ENCODE measurements at places on chromosomes 6 and 20. TPM values are rescaled to one million over a fixed set of nuclear protein-coding genes. Genes with fewer than 3 reads are reported as not detected.
A peak's percentile ranks its signal among the peaks of the same experiment; 100 is the strongest.

OSTM1 gene
- 12.6 TPM for total RNA-seq

GJA1 gene
- total RNA-seq: 90.5 TPM

NOTCH4 gene
- 13.2 TPM for total RNA-seq

NRSN1 gene
- total RNA-seq: not detected

HCRTR2 gene
- not detected for total RNA-seq

SGK2 gene
- not detected for total RNA-seq

DNA sequence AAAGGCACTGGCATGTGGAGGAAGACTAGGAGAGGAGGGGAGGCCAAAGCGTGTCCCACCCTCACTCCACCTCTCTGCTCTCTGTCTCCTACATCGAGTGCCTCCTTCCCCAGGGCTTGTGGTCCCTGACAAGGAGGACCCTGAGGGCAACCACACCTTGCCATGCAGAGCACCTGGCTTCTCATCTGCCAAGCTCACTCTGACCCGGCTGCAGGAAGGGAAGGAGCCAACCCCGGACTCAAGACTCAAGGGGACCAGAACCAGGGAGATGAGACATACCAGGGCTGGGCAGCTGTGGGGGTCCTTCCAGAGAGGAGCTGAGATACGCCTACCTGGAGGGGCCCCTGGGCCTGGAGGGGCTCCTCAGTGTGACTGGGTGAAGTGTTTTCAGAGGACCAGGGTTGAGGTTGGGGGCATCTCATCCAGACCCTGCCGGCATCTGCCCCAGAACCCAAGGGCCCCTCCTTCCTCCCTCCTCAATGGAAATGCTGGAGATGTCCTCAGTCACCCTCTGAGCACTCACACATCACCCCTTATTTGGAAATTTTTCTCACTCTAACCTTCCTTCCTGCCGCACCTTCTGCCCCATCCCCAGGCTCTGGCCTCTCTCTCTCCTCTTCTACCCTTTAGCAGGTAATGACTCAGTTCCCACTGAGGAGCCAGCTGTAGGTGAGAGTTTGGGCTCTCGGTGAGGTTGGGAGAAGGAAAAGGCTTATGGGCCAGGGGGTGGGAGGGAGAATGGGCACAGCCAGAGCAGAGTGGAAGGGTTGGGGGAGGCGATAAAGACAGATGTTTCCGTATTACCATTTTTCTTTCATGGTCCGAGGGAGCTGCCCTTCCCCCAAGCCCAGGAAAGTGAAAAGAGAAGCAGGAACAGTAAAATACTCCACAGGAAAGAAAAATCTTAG lies 32.0 kb upstream of the POU5F1 start:
- H3K27ac ChIP-seq: peak overlapping the region; percentile 68
- DNase-seq: no peak
- no peak overlapping the region for H3K4me3 ChIP-seq
- peaks cover 9% of the 10 kb centered on the region for H3K27me3 ChIP-seq

DNA sequence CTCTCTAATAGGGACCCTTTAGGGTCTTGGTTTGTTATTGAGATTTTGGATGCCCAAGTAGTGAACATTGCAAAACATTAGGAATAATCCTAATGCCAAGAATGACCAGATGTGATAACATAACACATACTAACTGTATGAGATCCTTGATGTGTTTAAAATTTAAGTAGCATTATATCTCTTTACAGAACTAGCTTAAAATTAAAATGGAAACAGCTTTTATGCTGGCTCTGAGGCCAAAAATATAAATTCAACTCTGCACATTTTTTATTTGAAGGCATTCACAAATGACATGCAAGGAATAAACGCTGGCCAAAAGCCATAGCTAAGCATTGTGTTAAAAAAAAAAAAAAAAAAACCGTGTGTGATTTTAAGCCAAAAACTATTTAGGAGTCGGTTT lies 47.7 kb upstream of the TCF21 start:
- no peak for DNase-seq
- H3K4me3 ChIP-seq: no peak overlapping the region
- no peaks in the 10 kb centered on the region for H3K27me3 ChIP-seq
- no peaks in the 10 kb centered on the region for H3K36me3 ChIP-seq

DNA sequence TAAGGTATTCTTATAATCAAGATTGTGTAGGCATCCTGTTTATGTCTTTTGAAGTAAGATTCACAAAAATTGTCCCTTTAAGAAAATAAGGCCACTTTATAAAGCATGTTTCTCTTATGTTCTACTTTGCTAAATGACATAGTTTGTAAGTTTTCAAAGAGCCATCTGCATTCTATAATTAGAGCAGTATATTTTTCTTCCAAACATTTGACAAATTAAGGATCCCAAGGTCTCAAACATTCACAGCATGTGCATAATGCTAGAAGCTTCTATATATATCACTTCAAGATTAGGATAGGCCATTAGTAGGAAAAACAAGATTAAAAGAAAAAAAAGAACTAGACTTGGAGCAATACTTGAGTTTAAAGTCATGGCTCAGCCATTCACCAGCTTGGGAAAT lies 55.9 kb upstream of the DOK5 start:
- no peak overlapping the region for H3K27ac ChIP-seq
- no peaks in the 10 kb centered on the region for H3K27me3 ChIP-seq
- no peak overlapping the region for H3K4me3 ChIP-seq
- no peaks in the 10 kb centered on the region for H3K36me3 ChIP-seq

GRCh38 chr6:92050216-92050615 lies 1369.1 kb downstream of the EPHA7 start:
- no peaks in the 10 kb centered on the region for H3K4me1 ChIP-seq
- no peak for DNase-seq
- no peak overlapping the region for H3K4me3 ChIP-seq
- H3K36me3 ChIP-seq: no peaks in the 10 kb centered on the region

- peaks cover 40% of the 10 kb centered on the region for H3K36me3 ChIP-seq
- no peaks in the 10 kb centered on the region for H3K27me3 ChIP-seq
- no peak for DNase-seq
- H3K4me3 ChIP-seq: no peak overlapping the region
- no peaks in the 10 kb centered on the region for H3K4me1 ChIP-seq
These were observed 187.6 kb downstream of the DTNBP1 start for GRCh38 chr6:15475261-15475660.

GRCh38 chr20:375265-375889 lies 5.2 kb upstream of the TRIB3 start:
- no peaks in the 10 kb centered on the region for H3K36me3 ChIP-seq
- H3K27me3 ChIP-seq: no peaks in the 10 kb centered on the region
- no peak for DNase-seq
- no peak overlapping the region for H3K27ac ChIP-seq
- H3K4me1 ChIP-seq: peaks cover 20% of the 10 kb centered on the region
- no peak overlapping the region for H3K4me3 ChIP-seq

- DNase-seq: no peak
- peak overlapping the region; percentile 48 for H3K27ac ChIP-seq
- no peaks in the 10 kb centered on the region for H3K27me3 ChIP-seq
- H3K36me3 ChIP-seq: peaks cover 8% of the 10 kb centered on the region
- no peak overlapping the region for H3K4me3 ChIP-seq
- peaks cover 6% of the 10 kb centered on the region for H3K4me1 ChIP-seq
These were observed 17.0 kb downstream of the GSS start for GRCh38 chr20:34938466-34939163.

DNA sequence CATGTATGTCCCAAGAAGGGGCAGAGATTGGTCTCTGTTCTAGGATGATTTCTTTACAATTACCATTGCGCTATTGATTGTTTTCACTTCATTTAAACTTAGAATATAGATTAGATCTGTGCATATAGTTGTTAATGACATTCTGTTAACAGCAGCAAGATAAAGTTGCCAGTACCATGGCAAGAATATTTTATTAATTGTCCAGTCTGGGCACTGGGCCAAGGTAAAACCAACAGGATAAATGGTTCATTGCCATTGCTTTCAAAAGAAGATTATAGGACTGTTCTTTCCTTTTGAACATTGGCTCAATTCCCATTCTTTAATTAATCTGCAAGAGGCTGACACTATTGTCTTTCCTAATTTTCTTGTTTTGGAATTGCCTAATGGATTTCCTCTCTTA lies 592.4 kb downstream of the RFPL4B start:
- no peaks in the 10 kb centered on the region for H3K27me3 ChIP-seq
- no peaks in the 10 kb centered on the region for H3K4me1 ChIP-seq
- H3K36me3 ChIP-seq: no peaks in the 10 kb centered on the region
- no peak overlapping the region for H3K4me3 ChIP-seq
- no peak for DNase-seq

- DNase-seq: no peak
- no peaks in the 10 kb centered on the region for H3K27me3 ChIP-seq
- H3K4me1 ChIP-seq: peaks cover 23% of the 10 kb centered on the region
These were observed 76.9 kb upstream of the SIRPA start for GRCh38 chr20:1818247-1818840.

- no peak overlapping the region for H3K27ac ChIP-seq
- no peak for DNase-seq
- H3K27me3 ChIP-seq: no peaks in the 10 kb centered on the region
These were observed 161.7 kb downstream of the RIMS1 start for GRCh38 chr6:72048080-72048479.

- peak overlapping the region; percentile 99 for H3K27ac ChIP-seq
- peaks cover 19% of the 10 kb centered on the region for H3K4me1 ChIP-seq
- peak overlapping the region; percentile 98 for H3K4me3 ChIP-seq
- no peak for DNase-seq
These were observed 800 bp upstream of the DYNLT1 start for GRCh38 chr6:158645064-158646022.

DNA sequence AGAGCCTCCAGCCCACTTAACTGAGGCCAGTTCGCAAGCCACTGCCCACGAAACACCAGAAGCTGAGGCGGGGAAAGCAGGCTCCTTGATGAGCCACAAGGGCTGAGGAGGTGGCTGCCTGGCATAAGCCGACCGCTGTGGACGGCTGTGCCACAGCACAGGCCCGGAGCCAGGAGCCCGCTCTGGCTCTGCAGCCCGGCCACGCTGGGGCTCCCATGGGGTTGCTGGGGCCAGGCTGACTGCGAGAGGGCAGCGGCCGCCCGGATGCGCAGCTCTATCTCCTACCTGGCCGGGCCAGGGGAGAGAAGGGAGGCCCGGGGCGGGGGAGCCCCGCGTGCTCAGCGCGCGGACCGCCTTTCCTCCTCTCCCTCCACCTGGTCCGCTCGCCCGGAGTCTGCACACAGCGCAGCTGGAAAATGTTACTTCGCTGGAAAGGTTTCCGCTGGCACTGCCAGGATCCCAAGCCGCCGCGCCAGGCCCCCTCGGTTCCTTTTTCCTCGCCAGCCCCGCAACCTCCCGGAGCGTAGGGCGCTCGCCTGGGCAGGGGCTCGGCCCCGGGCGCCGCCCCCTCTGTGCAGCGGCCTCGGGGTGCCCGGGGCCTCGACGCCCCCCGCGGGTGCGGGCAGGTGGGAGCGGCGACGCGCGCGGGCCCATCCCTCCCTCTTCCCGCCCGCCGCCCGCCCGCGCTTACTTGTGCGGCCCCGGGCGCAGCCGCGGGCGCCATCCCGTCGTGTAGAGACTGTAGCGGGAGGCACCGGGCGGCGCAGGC lies 657 bp downstream of the EMILIN3 start:
- H3K36me3 ChIP-seq: no peaks in the 10 kb centered on the region
- H3K27ac ChIP-seq: no peak overlapping the region
- no peak for DNase-seq
